Activated naive CD4-positive, alpha-beta T cell treated with anti-CD3 and anti-CD28 coated beads, Interleukin-2, amount 50 U/mL, for 72 hours (primary cell): ENCODE measurements at places on chromosomes 5 and 9.

DNA sequence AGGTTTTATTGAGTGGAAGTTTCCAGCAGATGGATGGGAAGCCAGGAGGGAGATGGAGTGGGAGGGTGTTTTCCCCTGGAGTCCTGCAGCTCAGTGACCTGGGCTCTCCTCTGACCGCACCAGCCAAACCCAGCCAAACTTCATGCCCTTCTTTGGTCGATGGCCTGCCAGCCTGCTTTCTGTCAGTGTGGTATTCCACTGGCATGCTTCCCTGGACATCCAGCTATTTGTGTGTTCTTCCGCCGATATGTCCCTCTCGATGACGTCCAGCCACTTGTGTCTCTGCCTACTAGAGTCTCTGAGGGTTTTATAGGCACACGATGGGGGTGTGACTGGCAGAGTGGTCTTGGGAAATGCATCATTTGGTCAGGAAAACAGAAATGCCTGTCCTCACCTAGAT is 33.8 kb downstream of the GPBP1 start:
- DNase-seq, result no peak

GRCh38 chr5:168364151-168364661 is 72.8 kb downstream of the WWC1 start:
- no peak for DNase-seq

DNA sequence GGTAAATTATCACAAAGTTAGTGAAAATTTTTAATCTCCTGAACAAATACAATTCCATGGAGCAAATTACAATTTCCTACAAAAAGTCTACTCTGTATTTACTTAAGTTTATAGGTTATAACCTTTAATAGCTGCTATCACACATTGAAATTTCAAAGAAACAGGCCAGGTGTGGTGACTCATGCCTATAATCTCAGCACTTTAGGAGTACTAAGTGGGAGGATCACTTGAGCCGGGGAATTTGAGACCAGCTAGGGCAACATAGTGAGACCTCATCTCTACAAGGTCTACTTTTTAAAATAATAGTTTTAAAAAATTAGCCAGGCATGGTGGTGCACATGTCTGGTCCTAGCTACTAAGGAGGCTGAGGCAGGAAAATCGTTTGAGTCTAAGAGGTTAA is 50.3 kb downstream of the HINT1 start:
- no peak for DNase-seq

DNA sequence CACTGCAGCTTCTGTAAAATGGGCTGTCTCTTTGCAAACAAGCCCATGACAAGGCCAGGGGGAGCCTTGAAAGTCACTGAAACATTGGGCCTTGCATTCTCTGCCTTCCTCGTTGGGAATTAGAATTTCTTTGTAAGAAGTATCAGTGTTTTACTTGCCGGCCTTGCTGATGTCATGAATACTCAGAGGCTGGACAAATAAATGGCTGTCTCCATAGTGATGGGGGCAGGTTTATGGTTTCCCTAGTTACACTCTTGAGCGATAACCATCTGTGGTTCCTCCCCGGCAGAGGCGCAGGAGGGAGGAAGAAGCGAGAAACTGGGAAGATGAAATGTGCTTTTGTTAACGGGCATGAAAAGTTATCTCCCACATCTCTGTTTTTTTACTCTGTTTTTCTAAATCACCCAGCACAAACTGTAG is 272.7 kb upstream of the PANK3 start:
- no peak for DNase-seq

DNA sequence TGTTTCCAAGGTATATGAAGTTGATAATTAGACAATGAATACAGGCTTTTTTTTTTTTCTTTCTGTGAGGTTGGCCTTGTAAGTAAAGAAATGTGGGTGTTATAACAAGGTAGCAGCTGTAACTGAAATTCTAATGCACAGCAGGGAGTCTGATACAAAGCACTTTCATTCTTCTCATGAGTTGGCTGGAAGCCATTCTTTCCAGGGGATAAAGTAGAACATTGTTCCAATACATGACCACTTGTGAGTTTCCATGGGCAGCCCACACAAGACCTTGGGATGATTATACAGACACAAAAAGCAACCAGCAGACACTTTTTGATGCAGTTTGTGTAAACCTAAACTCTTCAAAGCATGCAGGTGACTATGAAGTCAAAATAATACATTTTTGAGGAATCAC is 1785.9 kb upstream of the WWC1 start:
- DNase-seq, result no peak

GRCh38 chr5:180817893-180818674 is 15.5 kb upstream of the MGAT1 start:
- DNase-seq, result no peak

- no peak for DNase-seq
These were observed 681 bp downstream of the FNIP1 start for GRCh38 chr5:131795879-131796792.

DNA sequence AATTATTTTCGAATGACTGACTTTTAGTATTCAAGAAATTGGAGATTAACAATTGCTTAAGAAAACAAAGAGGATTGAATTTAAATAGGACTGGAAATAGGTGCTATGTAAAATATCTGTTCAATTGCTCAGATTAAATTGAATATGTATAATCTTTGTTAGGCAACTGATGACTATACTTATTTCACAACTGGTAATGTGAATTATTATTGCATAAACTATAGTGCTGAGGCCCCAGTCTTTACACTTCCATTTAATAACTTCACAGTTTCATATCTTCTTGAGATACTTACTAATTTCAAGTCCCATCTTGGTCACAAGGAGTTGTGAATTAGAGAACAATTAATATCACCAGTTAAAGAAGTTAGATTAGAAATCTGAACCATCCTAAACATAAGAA is 16.7 kb downstream of the CEP78 start:
- DNase-seq, result no peak

- no peak for DNase-seq
These were observed 24.8 kb downstream of the GPR107 start for GRCh38 chr9:130078547-130078946.

GRCh38 chr5:119405419-119405818 is 46.9 kb upstream of the HSD17B4 start:
- DNase-seq, result no peak

DNA sequence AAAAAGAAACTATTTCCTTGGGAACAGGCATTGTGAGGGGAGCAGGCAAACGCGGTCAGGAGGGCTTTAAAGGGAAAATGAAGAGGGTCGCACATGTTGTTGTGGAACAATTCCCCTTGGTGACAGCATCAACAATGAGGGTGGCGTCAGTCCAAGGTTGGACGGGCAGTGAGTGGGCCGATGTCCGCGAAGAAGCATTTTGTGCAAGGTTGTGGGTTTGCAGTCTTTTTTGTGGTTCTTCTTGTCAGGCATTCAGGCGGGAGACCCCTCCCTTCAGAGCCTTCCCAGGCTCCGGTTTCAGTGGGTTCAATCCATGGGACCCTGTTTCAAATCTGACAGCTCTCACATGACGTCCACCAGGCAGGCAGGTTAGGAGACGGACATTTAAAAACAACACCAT is 11.1 kb upstream of the SLC6A19 start:
- DNase-seq, result no peak

DNA sequence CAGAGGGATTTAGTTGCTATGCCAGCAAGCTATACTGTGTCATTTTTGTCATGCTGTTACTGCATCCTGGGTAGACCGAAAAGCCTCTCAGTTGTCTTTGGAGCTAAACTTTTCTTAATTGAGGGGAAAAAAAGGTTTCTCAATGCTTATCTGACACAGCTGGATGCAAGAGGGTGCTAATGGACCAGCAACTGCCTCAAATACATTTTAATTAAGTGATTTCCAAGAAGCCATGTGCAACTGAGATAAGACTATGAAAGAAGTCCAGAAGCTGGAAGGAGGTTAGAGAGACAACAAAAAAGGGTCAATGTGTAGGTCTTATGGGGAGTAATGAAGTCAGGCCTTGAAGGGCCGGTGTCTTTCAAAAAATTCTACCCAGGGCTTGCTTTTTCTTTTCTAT is 465.7 kb upstream of the DMAC1 start:
- no peak for DNase-seq

DNA sequence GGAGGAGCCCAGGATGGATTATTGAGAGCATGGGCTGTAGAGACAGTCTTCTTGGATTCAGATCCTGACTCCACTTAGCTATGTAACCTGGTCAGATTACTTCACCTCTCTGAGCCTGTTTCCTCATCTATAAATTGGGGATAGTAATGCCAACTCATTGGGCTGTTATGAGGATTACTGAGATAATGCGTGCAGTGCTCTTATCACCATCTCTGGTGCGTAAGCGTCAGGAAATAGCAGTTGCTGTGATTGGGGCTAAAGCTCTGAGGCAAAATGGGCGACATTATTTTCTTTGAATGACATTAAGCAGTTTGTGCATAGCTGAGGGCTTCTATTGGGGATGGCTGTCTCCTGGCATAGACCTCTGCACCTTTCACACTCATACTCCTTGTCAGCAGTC is 995 bp upstream of the MSMP start:
- DNase-seq, result no peak

DNA sequence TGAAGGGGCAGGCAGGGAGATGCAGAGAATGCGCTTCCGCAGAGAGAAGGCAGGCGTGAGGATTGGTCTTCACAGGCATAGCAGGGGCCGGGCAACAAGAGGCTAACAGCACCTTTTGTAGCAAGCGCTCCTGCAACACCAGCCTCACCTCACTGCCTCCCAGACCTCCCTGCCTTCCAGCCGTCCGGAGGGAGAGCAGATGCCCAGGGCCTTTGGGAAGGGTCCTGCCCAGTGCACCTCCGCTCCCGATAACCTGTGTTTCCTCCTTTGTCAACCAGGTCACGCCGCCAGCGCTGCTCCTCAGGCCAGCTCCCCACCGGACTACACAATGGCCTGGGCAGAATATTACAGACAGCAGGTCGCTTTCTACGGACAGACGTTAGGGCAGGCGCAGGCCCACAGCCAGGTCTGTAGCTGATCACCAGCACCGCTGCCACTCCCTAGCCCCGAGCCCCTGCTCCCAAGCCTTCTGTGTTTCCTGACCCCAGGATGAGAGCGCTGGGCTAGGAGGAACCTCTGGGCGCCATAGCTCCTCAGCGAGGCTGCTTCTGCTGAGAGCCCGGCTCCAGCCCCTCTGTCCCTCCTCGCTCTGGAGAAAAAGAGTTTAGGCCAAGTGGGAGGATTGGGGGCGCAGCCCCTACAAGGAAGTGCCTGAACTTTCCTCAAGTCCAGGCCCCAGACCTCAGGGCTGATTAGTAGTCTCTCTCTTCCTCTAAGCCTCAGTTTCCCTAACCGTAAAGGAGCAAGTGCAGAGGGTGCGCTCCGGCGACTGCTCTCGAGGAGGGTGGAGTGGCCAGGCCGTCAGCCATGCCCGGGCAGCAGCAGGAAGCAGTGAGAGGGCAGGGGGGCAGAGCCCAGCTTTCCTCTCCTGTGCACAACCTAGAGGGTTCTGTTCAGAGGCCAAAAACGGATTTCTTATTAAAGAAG is 28.4 kb upstream of the PRDM12 start:
- no peak for DNase-seq

DNA sequence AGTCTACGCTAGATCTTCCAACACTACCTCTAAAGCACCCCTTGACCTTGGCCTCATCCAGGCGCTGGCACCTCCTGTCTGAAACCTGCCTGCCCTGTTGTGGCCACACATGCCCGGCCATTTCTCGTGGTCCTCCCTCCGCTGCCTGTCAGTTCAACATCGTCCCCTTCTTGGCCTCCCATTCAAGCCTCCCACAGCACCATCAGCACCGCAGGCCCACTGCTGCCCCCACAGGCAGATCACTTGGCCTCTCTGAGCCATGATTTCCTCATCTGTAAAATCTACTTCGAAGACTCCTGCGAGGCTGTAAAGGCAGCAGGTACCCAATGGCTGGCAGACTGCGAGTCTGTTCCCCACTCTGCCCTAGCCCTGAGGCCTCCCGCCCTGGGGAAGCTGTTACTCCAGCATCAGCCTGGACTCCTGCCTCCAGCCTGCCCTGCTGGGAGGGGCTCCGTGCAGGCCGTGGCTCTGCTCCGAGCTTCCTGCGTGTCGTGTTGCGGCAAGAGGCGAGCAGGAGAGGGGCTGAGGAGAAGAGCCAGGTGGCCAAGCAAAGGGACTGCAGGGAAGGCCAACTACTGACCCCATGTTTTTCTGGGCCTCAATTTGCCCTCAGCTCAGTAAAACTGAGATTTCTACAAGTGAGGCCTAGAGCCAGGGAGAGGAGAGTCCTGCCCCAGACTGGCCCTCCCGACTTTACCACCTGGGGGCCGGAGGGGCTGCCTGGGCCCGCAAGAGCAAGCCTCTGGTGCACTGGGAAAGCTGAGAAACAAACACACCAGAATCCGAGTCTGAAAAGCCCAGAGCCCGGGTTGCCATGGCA is 70.5 kb upstream of the LRRTM2 start:
- no peak for DNase-seq

- no peak for DNase-seq
These were observed 371.5 kb upstream of the PRR16 start for GRCh38 chr5:120092649-120093048.

DNA sequence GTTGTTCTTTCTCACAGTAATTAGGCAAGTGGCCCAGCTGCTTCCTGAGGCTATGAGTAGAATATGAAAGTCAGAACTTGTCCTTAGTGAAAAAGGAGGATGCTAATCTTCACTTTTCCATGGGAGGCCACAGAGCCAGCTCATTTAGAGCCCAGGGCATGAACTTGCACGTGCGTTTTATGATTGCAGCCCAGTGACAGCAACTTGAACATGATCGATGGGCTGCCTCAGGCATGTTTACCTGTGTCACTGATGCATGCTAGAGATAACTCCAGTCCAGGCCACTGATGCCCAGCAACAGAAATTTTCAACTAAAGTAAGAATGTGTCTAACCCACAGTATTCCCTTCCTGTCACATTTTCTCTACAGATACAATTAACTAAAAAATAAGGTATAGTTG is 179.3 kb downstream of the CTNND2 start:
- no peak for DNase-seq

GRCh38 chr5:138626333-138626944 is 51.2 kb upstream of the HSPA9 start:
- DNase-seq, result no peak

DNA sequence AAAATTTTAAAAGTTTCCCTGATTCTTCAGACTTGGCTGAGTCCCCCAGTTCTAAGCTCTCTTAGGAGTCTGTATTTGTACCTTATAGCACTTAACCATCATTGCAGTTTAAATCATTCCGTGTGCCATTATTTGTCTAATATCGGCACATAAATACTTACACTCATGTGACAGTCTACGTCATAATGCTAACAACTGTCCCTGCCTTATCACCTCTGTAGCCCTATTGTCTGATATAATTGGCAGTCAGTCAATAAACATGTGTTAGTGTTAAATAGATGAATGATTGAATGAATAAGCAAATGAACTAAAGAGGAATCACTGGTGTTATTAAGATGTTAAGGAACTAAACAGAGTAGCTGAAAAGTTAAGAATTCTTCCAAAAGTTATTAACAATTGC is 287.8 kb downstream of the EBF1 start:
- DNase-seq, result no peak

DNA sequence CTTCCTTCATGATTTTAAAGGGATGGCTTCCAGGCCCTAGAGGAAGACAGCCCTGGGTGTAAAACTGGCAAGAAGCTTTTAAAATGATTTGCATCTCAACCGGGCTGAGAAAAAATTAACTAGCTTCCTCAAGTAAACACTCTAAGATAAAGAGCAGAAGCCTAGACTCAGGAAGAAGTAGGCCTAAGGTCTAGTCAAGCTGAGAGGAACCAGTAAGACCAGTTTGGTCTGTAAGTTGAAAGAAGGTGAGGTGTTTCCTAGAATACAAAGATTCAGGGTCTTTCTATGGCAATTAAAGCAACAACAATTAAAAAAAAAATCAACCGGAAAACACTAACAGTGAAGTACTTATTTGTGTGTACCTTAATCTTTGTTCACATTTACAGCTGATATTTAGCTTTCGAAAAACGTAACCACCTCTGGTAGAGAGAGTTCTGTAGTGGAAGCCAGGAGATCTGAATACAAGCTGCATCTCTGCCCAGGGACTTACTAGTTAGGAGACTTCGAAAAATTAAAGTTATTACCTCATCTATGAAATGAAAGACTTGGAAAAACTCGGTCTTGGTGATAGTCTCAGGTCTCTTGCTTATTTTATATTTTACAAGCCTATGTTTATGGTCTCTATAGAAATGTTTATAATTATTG is 75.7 kb downstream of the TUSC1 start:
- DNase-seq, result no peak
